ENCODE measurements at places on chromosomes 11 and 22.
A peak's percentile ranks its signal among the peaks of the same experiment; 100 is the strongest.

DNA sequence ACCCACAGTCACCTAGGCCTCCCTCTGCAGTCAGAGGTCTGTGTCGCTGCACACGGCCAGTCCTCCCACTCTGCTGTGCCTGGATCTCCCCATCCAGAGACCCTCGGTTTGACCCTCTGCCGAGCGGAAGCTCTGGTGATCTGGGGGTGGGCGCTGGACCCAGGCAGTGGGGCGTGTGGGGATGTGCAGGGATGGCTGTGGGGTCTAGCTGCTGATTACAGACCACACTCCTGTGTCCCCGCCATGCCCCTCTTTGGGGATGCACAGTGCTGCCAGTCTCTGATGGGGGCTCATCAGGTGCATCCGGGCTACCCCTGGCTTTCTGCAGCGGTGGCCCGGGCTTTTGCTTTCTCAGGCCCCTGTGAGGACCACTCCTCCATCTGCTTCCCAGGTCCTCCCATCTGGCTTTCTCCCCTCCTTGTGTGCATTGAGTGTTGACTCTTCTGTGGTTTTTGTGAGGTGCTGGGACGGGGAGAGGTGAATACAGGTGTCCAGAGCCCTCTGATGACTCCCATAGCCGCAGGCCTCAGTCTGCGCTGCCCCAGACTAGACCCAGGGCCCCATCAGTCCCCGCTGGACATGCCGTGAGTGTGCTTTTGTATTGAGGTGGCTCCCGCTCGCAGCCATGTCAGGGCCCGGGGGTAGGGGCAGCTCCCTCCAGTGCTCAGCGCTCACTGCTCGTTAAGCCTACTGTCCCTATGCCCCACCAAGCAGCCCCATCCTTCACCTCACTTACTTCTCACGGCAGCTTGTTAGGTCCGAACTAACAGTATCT, 251.6 kb downstream of the TBC1D22A start:
- peaks cover 12% of the 10 kb centered on the region for H3K4me1 ChIP-seq
- no peak for DNase-seq
- no peak overlapping the region for H3K4me3 ChIP-seq
- no peaks in the 10 kb centered on the region for H3K27me3 ChIP-seq
- peaks cover 4% of the 10 kb centered on the region for H3K36me3 ChIP-seq

DNA sequence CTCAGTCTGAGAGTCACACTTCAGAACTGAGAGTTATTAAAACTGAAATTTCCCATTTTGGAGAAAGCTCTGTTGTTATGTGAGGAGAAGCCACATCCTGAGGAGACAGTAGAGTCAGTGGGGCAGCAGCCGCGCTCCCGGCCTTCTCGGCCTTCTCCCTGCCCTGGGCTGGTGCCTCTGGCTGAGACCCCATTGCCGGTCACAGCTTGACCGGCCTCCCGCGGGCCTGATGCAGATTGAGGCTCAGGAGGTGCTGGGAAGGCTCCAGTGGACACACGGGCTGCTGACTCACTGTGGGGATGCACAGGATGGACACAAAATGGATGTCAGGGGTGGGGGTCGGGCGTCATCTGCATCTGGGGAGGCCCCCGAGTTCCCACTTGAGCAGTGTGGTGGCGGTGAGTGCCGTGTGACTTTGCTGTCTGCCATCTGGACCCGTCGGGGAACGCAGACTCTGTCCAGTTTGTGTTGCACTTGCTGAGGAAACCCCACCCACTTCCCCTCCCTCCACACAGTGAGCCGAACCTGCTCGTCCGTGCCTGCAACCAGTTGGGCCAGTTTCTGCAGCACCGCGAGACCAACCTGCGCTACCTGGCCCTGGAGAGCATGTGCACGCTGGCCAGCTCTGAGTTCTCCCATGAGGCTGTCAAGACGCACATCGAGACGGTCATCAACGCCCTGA, 50.1 kb downstream of the MUC6 start:
- H3K27ac ChIP-seq = no peak overlapping the region
- H3K4me1 ChIP-seq = no peaks in the 10 kb centered on the region
- H3K27me3 ChIP-seq = no peaks in the 10 kb centered on the region
- H3K4me3 ChIP-seq = no peak overlapping the region
- H3K36me3 ChIP-seq = peaks cover 6% of the 10 kb centered on the region

DNA sequence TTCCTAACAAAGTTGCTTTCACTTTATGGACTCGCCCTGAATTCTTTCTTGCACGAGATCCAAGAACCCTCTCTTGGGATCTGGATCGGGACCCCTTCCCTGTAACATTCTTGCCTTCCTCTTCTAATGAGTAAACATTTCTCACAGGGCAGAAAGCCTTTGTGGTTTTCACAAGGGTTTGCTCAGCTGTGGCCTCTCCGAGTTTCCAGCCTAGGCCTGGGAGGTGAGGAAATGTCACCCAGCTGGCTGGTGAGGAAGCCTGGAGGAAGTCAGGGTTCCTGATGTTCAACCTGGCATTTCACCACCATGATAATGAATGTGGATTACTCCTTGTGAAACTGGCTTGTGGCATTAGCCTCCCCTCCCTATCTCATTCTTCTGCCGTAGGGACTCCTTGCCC, 224.9 kb downstream of the DSCAML1 start:
- no peak overlapping the region for H3K27ac ChIP-seq
- H3K4me1 ChIP-seq = no peaks in the 10 kb centered on the region
- peaks cover 3% of the 10 kb centered on the region for H3K27me3 ChIP-seq
- no peaks in the 10 kb centered on the region for H3K36me3 ChIP-seq
- no peak for DNase-seq

DNA sequence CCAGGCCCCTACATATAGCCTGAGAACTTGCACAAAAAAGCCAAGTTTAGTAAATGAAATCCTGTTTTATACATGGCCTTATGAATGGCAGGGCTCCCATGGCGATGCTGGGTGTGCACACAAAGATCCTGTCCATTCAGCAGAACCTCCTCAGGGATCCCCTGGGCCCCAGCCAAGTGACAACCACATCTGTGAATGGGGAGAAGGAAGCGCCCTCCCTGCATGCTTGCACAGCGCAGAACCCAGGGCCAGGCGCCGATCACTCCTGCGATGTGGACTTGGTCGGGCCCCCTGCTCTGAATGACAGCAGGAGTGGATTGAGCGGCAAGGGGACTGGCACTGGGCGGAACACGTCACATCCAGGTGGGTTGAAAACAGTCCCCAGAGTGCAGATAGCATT, 4.5 kb upstream of the CDC42EP2 start:
- no peak overlapping the region for H3K4me3 ChIP-seq
- no peak for DNase-seq
- no peaks in the 10 kb centered on the region for H3K36me3 ChIP-seq

GRCh38 chr11:124344346-124344745, 24.3 kb upstream of the OR8D2 start:
- H3K4me3 ChIP-seq = no peak overlapping the region
- DNase-seq = no peak
- H3K4me1 ChIP-seq = no peaks in the 10 kb centered on the region
- no peaks in the 10 kb centered on the region for H3K36me3 ChIP-seq
- H3K27me3 ChIP-seq = peaks cover 3% of the 10 kb centered on the region

DNA sequence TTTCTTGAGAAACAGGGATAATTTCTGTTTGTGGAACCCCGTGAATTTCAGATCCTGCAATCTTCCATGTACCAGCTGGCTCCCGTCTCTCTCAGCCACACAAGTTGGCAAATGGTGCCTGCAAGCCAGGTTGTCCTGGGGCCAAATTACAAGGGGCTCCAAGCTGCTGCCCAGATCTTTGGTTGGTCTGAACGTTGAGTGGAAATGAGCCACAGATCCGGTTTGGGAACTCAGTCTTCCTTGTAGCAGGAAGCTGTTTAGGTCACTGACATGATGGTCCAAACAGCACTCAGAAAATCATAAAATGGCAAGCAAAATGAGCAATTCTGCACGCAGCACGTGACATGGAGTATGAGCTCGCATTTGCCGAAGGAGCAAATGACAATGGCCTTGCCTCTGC, 1496.4 kb downstream of the TBC1D22A start:
- no peak overlapping the region for H3K27ac ChIP-seq
- no peaks in the 10 kb centered on the region for H3K4me1 ChIP-seq
- H3K4me3 ChIP-seq = no peak overlapping the region

GRCh38 chr11:76806131-76806530, 23.0 kb downstream of the TSKU start:
- no peak overlapping the region for H3K4me3 ChIP-seq
- peaks cover 43% of the 10 kb centered on the region for H3K4me1 ChIP-seq
- DNase-seq = no peak
- H3K27me3 ChIP-seq = peaks cover 25% of the 10 kb centered on the region
- H3K27ac ChIP-seq = no peak overlapping the region

GRCh38 chr22:26182723-26183122, 13.5 kb downstream of the SEZ6L start:
- no peaks in the 10 kb centered on the region for H3K36me3 ChIP-seq
- no peaks in the 10 kb centered on the region for H3K4me1 ChIP-seq
- DNase-seq = no peak
- H3K27me3 ChIP-seq = no peaks in the 10 kb centered on the region

GRCh38 chr11:116421529-116422185, 351.1 kb downstream of the BUD13 start:
- H3K27me3 ChIP-seq = peaks cover 3% of the 10 kb centered on the region
- no peak for DNase-seq
- H3K36me3 ChIP-seq = no peaks in the 10 kb centered on the region
- no peak overlapping the region for H3K27ac ChIP-seq

DNA sequence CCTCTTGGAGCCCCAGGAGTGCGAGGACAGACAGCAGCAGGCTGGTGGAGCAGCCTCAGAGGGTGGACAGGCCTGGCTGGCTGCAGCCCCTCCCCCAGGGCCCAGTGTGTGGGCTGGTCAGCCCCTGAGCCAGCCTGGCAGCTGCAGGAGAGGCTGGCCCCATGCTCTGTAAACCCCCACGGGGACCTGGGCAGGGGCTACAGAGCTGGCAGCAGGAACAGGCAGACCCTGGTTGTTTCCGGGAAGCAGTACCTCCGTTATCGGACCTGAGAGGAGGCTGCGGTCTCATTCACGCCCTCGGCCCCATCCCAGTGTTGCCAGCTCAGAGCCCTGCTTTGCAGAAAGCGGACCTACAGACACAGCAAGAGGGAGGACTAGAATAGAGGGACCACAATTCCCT, 38.5 kb upstream of the COMT start:
- no peak for DNase-seq
- no peak overlapping the region for H3K4me3 ChIP-seq
- peaks cover 3% of the 10 kb centered on the region for H3K36me3 ChIP-seq
- no peaks in the 10 kb centered on the region for H3K4me1 ChIP-seq
- no peak overlapping the region for H3K27ac ChIP-seq

- H3K36me3 ChIP-seq = peaks cover 2% of the 10 kb centered on the region
- peaks cover 3% of the 10 kb centered on the region for H3K27me3 ChIP-seq
- DNase-seq = no peak
- no peak overlapping the region for H3K27ac ChIP-seq
- H3K4me3 ChIP-seq = no peak overlapping the region
Measured at GRCh38 chr11:2828585-2829330, 56.8 kb downstream of the CDKN1C start.

DNA sequence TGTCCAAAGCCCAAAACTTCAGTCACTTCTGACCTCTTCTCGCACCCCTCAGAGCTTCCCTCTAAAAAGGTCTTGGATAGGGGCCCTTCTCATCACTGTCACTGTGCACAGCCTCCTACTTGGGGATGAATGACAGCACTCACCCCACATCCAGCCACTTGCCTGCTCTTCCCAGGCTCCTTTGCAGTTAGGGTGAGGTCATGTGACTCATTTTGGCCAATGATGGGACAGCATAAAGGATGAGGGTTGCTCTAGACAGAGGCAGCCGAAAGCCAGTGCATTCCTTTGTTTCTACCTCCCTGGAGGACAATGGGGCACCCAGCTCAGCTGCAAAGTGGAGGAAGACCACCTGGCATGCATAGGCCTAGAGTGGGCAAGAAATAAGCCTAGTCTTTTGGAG, 1413.3 kb downstream of the TBC1D22A start:
- no peaks in the 10 kb centered on the region for H3K4me1 ChIP-seq
- DNase-seq = no peak
- H3K36me3 ChIP-seq = no peaks in the 10 kb centered on the region
- H3K27me3 ChIP-seq = no peaks in the 10 kb centered on the region

DNA sequence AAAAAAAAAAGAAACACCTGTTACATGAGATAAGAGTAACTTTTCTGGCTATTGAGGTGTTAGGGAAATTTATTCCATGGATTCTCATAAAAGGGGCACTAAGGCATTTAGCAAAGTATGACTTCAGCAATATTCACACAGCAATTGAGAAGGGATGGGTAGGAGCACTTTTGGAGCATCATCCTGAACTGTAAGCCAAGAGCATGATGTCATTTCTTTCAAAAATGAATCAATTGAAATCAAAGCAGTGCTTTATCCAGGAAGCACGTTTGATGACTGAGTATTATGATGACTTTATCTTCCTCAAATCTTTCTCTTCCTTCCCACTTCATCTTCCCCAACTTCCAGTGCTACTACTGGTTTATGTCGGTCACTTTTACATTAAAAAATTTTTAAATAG, 140.4 kb downstream of the MYO18B start:
- no peaks in the 10 kb centered on the region for H3K4me1 ChIP-seq
- DNase-seq = no peak
- H3K4me3 ChIP-seq = no peak overlapping the region
- H3K27me3 ChIP-seq = peaks cover 6% of the 10 kb centered on the region
- no peak overlapping the region for H3K27ac ChIP-seq
- no peaks in the 10 kb centered on the region for H3K36me3 ChIP-seq

GRCh38 chr11:58621586-58622262, 741 bp upstream of the CNTF start:
- H3K27ac ChIP-seq = peak overlapping the region; percentile 43
- H3K36me3 ChIP-seq = peaks cover 71% of the 10 kb centered on the region
- no peak for DNase-seq
- H3K4me1 ChIP-seq = peaks cover 21% of the 10 kb centered on the region
- no peaks in the 10 kb centered on the region for H3K27me3 ChIP-seq
- no peak overlapping the region for H3K4me3 ChIP-seq

DNA sequence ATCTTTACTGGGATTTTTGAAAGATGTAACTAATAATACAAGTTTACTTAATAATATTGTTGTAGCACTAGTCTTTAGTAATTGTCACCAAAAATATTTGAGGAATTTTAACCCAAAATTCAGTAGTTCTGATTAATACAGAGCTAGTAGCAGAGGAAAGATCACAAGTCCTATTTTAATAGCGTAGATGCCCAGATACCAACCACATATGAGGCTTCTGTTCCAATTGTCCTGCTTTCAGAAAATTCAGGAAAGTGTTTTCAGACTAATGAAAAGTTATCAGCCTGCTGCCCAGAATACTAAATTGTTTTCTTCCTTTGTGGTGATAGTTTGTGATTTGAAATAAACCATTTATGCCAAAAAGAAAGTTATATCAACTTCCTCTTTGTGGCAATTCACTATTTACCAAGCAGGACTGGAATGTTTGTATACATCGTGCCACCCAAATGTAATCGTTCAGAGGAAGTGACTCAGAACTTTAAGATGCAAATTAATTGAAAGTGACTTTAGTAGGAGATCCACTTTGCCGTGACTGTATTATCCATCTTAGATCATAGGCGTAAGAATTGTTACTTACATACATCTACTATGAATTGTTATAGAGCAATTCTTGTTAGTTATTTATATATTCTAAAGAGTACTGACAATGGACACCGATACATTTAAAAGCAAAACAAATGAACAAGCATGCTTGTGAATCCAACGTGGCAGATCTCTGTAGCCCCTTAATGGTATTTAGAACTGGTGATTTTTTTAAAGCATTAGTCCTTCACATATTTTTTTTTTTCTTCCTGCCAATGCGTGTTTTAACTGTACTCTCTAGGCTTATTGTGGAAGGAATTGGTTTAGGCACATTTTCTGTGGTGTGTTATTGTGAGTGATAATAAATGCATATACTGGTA, 231.0 kb downstream of the DDX10 start:
- no peak for DNase-seq
- H3K27ac ChIP-seq = no peak overlapping the region
- peaks cover 9% of the 10 kb centered on the region for H3K4me1 ChIP-seq
- H3K36me3 ChIP-seq = peaks cover 2% of the 10 kb centered on the region
- no peaks in the 10 kb centered on the region for H3K27me3 ChIP-seq
